ENCODE measurements at places on chromosomes 1 and 21. TPM values are rescaled to one million over a fixed set of nuclear protein-coding genes. Genes with fewer than 3 reads are reported as not detected.

MFSD2A gene
- total RNA-seq = 1.3 TPM

MYOCOS gene
- total RNA-seq = not detected

AMY1B gene
- total RNA-seq = not detected

S100A12 gene
- total RNA-seq = 4.4 TPM

CCDC190 gene
- 1.6 TPM for total RNA-seq

EPHA2 gene
- 25.9 TPM for total RNA-seq

OR11L1 gene
- not detected for total RNA-seq

- no peak for DNase-seq
- H3K27me3 ChIP-seq = no peaks in the 10 kb centered on the region
- no peaks in the 10 kb centered on the region for H3K36me3 ChIP-seq
- no peak overlapping the region for H3K4me3 ChIP-seq
- H3K27ac ChIP-seq = no peak overlapping the region
- no peaks in the 10 kb centered on the region for H3K4me1 ChIP-seq
Observed at GRCh38 chr1:34360574-34360973, 183.9 kb downstream of the C1orf94 start.

DNA sequence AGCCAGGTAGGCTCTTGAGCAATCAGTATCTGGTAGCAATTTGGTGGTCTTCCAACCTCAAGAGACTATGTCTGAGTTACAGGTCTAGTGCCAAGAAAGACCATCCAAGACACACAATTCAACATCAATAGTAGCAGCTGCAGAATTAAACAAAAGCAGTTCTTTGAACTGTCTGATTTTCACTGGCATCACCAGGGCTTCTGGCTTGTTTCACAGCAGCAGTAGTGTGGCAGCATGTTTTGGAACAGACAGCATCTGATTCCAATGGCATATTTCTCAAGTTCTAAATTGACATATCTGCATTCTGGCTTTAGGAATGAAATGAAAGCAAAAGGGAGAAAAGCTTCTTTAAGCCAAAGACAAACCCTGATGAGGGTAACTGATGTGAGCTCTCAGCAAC is 334.7 kb upstream of the PRMT6 start:
- H3K27ac ChIP-seq = no peak overlapping the region
- H3K27me3 ChIP-seq = no peaks in the 10 kb centered on the region
- no peaks in the 10 kb centered on the region for H3K36me3 ChIP-seq
- H3K4me3 ChIP-seq = no peak overlapping the region

DNA sequence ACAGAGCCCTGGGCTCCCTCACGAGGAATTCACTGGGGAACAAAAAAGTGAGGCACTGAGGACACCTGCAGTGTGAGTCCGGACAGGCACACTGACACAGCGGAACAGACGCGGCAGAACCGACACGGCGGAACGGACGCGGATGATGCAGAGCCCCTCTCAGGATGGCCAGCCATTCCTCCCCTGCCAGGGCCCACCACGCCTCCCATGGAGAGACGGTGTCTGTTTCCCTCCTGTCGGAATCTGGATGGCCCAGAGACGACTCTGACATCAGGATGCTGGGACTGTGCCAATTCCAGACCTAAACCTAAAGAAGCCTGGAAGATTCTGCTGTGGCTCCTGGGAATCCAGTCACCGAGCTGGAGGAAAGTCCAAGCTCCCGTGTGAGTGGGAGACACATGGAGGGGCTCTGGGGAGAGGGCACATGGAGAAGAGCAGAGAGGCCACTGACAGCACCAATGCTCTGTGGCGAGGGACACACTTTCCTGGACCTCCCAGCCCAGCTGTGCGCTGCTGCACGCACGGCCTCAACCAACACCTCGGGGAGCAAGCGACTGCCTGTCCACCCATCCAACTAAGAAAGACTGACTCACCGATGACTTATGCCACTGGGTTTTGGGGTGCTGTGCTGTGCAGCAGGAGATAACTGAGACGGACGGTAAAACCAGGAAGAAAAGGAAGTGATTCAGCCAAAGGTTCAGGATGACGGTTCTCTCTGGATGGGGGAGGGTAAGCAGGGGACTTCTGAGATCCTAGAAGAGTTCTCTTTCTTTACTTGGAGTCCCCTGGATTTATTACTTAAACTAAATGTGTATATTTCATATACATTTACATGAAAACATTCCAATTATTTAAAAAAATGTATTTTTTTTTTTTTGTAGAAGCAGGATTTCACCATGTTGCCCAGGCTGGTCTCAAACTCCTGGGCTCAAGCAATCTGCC is 23.3 kb downstream of the ZBTB17 start:
- DNase-seq = no peak
- H3K36me3 ChIP-seq = no peaks in the 10 kb centered on the region
- H3K27me3 ChIP-seq = no peaks in the 10 kb centered on the region
- H3K4me1 ChIP-seq = no peaks in the 10 kb centered on the region

DNA sequence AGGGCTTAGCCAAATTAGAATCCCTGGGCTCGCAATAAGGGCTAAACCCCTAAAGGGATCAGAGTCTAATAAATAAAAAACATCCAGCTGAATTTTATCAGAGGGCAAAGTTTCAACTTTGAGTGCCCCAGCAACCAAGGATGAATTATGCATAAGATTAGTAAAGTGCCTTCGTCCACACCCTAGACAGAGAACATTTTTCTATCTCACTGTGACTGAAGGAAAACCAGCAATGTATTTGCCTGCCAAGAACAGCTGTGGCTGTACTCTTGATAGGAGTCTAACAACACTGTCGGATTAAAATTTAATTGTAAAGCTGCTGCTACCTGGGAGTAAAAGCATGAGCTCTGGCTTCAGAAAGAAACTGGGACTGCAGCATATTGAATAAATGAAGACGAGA is 23.3 kb downstream of the WNT2B start:
- no peaks in the 10 kb centered on the region for H3K4me1 ChIP-seq
- H3K36me3 ChIP-seq = peaks cover 3% of the 10 kb centered on the region
- no peak overlapping the region for H3K27ac ChIP-seq
- DNase-seq = no peak
- H3K4me3 ChIP-seq = no peak overlapping the region

- H3K4me1 ChIP-seq = peaks cover 5% of the 10 kb centered on the region
- no peak for DNase-seq
- no peak overlapping the region for H3K27ac ChIP-seq
- no peaks in the 10 kb centered on the region for H3K36me3 ChIP-seq
- H3K27me3 ChIP-seq = no peaks in the 10 kb centered on the region
Observed at GRCh38 chr1:214462882-214463281, 88.5 kb downstream of the PTPN14 start.

GRCh38 chr1:88324899-88325298 is 359.2 kb upstream of the PKN2 start:
- no peaks in the 10 kb centered on the region for H3K36me3 ChIP-seq
- DNase-seq = no peak
- H3K4me1 ChIP-seq = no peaks in the 10 kb centered on the region
- H3K27ac ChIP-seq = no peak overlapping the region
- no peaks in the 10 kb centered on the region for H3K27me3 ChIP-seq

- H3K36me3 ChIP-seq = no peaks in the 10 kb centered on the region
- no peak overlapping the region for H3K27ac ChIP-seq
- no peaks in the 10 kb centered on the region for H3K4me1 ChIP-seq
- no peak for DNase-seq
- H3K27me3 ChIP-seq = no peaks in the 10 kb centered on the region
- no peak overlapping the region for H3K4me3 ChIP-seq
Observed at GRCh38 chr1:175118375-175119367, 51.0 kb downstream of the TNN start.

DNA sequence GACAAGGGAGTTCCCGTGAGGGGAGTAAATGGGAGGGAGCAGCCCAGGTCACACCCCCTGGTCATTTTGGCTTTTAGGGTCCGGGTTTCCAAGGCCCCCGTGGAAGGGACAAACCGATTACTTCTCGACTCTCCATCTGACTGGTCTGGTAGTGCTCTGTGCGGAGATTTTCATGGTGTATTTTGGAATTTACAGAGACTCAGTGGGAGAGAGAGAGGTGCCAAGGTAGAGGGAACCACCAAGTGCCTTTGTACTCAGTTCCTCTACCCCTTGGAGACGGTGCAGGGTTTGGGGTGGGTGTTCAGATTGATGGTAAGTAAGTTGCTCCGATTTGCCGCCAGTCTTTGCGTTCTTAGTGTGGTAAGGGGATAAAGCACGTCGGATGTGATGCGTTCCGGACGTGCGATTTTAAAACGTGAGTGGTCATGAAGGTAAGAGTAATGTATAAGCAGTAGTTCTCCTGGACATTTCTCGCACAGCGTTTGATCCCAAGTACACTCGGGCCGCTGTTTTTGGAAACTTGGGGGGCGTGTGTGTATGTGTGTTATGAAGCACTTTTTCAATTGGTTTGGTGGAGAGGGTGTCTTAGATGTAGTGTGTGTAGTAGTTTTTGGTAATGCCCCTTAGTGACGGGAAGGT is 682 bp downstream of the SUCO start:
- no peaks in the 10 kb centered on the region for H3K36me3 ChIP-seq
- peak overlapping the region; percentile 88 for H3K4me3 ChIP-seq
- no peaks in the 10 kb centered on the region for H3K27me3 ChIP-seq
- H3K4me1 ChIP-seq = peaks cover 2% of the 10 kb centered on the region
- peak overlapping the region; percentile 79 for H3K27ac ChIP-seq

DNA sequence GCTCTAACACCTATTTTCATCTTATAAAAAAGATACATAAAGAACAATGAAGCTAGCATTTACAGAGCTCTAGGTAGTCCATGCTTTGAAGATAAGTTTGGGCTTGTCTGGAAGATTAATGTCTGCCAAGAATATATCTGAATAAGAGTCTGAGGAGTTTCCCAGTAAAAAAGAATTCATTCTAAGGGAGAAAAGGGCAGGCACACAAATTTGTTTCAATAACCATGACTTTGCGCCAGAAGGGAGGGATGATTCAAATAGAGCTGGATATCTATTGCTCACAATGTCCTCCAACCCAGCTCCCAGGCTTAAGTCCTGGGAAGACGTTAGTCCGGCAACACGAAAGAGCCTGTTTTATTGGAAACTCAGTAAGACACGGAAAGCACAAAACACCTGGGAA is 9.7 kb upstream of the TTLL7 start:
- peaks cover 2% of the 10 kb centered on the region for H3K4me1 ChIP-seq
- H3K27ac ChIP-seq = no peak overlapping the region
- DNase-seq = no peak
- H3K36me3 ChIP-seq = no peaks in the 10 kb centered on the region
- no peaks in the 10 kb centered on the region for H3K27me3 ChIP-seq
- no peak overlapping the region for H3K4me3 ChIP-seq

- DNase-seq = no peak
- no peak overlapping the region for H3K27ac ChIP-seq
- peaks cover 1% of the 10 kb centered on the region for H3K27me3 ChIP-seq
- no peak overlapping the region for H3K4me3 ChIP-seq
- no peaks in the 10 kb centered on the region for H3K4me1 ChIP-seq
Observed at GRCh38 chr1:190679044-190679443, 201.4 kb upstream of the BRINP3 start.

- no peak overlapping the region for H3K27ac ChIP-seq
- no peaks in the 10 kb centered on the region for H3K4me1 ChIP-seq
- no peak for DNase-seq
- no peaks in the 10 kb centered on the region for H3K36me3 ChIP-seq
Observed at GRCh38 chr1:165551469-165551868, 7.7 kb downstream of the LRRC52 start.

DNA sequence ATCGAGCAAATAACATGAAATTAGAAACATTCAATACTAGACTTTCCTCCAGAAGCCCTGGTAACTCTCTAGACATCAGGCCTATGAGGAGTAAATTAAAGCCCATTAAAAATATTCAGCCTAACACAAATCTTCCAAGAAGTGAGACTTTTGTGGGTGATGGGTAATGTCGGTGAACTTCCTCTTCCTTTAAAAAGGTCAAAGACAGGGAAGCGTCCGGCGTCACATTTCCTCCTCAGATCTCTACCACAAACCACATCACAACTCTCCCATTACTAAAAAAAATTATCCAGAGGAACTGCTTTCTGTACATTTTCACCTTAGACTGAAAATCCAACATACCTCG is 1.4 kb downstream of the EIF4G3 start:
- H3K27me3 ChIP-seq = no peaks in the 10 kb centered on the region
- H3K27ac ChIP-seq = no peak overlapping the region
- H3K4me1 ChIP-seq = no peaks in the 10 kb centered on the region
- DNase-seq = peak; percentile 80

GRCh38 chr1:109040627-109040988 is 1.3 kb downstream of the WDR47 start:
- no peaks in the 10 kb centered on the region for H3K27me3 ChIP-seq
- no peak for DNase-seq
- peak overlapping the region; percentile 58 for H3K4me3 ChIP-seq
- no peaks in the 10 kb centered on the region for H3K4me1 ChIP-seq
- H3K36me3 ChIP-seq = no peaks in the 10 kb centered on the region

DNA sequence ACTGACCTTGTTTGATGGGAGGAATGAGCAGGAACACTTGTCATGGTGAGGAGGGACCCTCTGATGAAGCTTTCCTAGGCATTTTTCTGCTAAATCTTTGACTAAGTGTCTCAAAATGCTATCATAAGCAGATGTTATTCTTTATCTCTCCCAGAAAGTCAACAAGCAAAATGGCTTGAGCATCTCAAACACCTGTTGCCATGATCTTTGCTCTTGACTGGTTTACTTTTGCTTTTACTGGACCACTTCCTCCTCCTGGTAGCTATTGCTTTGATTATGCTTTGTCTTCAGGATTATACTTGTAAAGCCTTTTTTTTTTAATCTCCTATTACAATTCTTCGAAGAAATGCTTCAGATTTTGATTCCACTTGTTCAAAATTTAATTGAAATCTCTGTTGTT is 157.4 kb downstream of the GPR52 start:
- no peaks in the 10 kb centered on the region for H3K27me3 ChIP-seq
- no peak for DNase-seq
- H3K36me3 ChIP-seq = peaks cover 6% of the 10 kb centered on the region
- H3K4me1 ChIP-seq = no peaks in the 10 kb centered on the region
- H3K4me3 ChIP-seq = no peak overlapping the region
- no peak overlapping the region for H3K27ac ChIP-seq

- no peaks in the 10 kb centered on the region for H3K36me3 ChIP-seq
- H3K4me1 ChIP-seq = no peaks in the 10 kb centered on the region
- no peaks in the 10 kb centered on the region for H3K27me3 ChIP-seq
- no peak for DNase-seq
- H3K4me3 ChIP-seq = no peak overlapping the region
Observed at GRCh38 chr1:54221113-54221834, 21.3 kb downstream of the MRPL37 start.

- H3K27me3 ChIP-seq = no peaks in the 10 kb centered on the region
- DNase-seq = no peak
- no peak overlapping the region for H3K27ac ChIP-seq
- no peak overlapping the region for H3K4me3 ChIP-seq
Observed at GRCh38 chr1:31562707-31563360, 13.5 kb upstream of the TINAGL1 start.

- no peaks in the 10 kb centered on the region for H3K4me1 ChIP-seq
- DNase-seq = no peak
- H3K27ac ChIP-seq = no peak overlapping the region
- no peaks in the 10 kb centered on the region for H3K27me3 ChIP-seq
- H3K36me3 ChIP-seq = no peaks in the 10 kb centered on the region
Observed at GRCh38 chr1:13945856-13946255, 245.9 kb downstream of the PRDM2 start.

DNA sequence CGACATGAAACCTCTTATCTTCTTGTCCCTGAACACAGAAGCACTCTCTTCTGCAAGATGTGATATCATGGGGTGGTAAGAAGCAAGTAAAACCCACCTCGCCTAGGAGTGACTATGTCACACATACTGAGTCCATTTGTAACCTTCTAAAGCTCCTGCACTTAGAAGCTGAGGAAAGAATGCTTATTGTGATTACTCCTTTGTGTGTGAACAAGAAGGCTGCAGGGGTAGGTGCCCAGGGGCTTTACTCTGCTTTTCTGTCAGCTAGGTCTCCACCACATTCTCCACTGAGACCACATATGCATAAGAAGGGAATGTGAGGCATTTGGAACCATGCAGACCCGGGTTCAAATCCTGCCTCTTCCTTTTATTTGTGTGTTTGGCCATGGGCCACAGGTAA is 144.3 kb downstream of the DMRTA2 start:
- H3K4me3 ChIP-seq = no peak overlapping the region
- H3K36me3 ChIP-seq = no peaks in the 10 kb centered on the region
